ENCODE measurements at places on chromosomes 5 and 9.
A peak's percentile ranks its signal among the peaks of the same experiment; 100 is the strongest.

GRCh38 chr9:98124637-98125426, 5.8 kb upstream of the TRIM14 start:
- DNase-seq: no peak
- H3K4me1 ChIP-seq: peaks cover 9% of the 10 kb centered on the region
- H3K4me3 ChIP-seq: no peak overlapping the region

DNA sequence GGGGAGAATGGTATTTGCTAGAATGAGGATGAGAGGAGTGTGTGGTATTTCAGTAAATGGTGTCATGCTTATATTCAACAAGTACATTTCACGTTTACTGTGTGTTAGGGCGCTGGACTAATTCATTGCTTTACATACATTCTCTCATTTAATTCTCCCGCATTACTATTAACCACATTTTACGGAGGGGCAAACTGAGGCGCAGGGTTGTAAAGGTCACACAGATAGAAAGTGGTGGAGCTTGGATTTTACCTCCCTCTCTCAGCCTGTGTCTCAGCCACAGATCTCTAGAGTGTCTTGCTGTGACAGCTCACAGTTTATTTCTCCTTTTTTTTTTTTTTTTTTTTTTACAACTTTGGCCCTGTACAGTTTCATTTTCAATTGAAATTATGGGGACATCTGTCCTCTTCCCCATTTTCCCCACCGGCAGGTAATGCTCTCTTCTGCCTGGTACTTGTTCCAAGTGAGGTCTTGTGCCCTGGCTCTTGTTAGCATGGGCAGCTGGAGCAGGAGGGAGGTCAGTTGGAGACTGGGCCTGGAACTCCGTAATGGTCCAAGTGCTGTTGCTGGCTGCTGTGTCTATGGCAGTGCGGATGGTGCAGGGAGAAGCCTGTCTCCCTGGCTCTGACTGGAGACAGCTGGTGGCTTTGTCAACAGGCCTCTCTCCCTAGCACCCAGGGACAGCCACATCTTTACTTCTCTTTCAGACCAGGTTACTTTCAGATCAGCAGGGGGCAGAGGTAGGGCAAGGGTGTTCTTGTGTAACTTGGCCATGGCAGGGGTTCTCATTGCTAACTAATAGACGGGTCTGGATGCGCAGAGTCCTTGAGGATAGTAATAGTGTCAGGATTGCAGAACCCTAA, 20.5 kb upstream of the NDST1 start:
- DNase-seq: peak; percentile 66
- no peaks in the 10 kb centered on the region for H3K27me3 ChIP-seq
- peak overlapping the region; percentile 95 for H3K27ac ChIP-seq
- peaks cover 5% of the 10 kb centered on the region for H3K36me3 ChIP-seq

GRCh38 chr5:132102101-132102701, 28.6 kb downstream of the CSF2 start:
- no peak for DNase-seq
- H3K27ac ChIP-seq: no peak overlapping the region
- H3K27me3 ChIP-seq: no peaks in the 10 kb centered on the region

GRCh38 chr5:132213666-132214065, 14.0 kb downstream of the P4HA2 start:
- DNase-seq: no peak
- no peak overlapping the region for H3K4me3 ChIP-seq
- peaks cover 16% of the 10 kb centered on the region for H3K4me1 ChIP-seq
- no peak overlapping the region for H3K27ac ChIP-seq
- H3K27me3 ChIP-seq: no peaks in the 10 kb centered on the region

DNA sequence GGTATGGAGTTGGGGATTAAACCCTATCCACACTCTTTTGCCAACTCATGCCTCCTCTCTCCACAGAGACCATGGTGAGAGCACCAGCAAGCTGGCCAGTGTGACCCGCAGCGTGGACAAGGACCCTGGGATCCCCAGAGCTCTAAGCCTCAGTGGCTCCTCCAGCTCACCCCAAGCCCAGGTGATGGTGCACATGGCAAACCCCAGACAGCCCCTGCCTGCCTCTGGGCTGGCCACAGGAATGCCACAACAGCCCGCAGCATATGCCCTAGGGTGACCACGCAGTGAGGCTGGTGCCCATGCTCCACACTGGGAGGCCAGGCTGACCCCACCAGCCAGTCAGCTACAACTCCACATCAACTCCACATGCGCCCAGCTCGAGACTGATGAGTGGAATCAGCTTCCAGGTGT, 11.5 kb upstream of the CARD19 start:
- no peak overlapping the region for H3K27ac ChIP-seq
- H3K27me3 ChIP-seq: no peaks in the 10 kb centered on the region
- H3K4me3 ChIP-seq: no peak overlapping the region
- DNase-seq: no peak
- no peaks in the 10 kb centered on the region for H3K36me3 ChIP-seq

Measured in stomach (tissue), 19 donors.